ENCODE measurements at places on chromosomes 13 and 19. TPM values are rescaled to one million over a fixed set of nuclear protein-coding genes. Genes with fewer than 3 reads are reported as not detected.

TMC4 gene
- total RNA-seq, result not detected

GPR12 gene
- not detected for total RNA-seq

GRCh38 chr19:53422551-53422950, 9.2 kb upstream of the ZNF761 start:
- DNase-seq, result no peak

GRCh38 chr13:24982333-24982999, 113.5 kb upstream of the PABPC3 start:
- DNase-seq, result no peak

- no peak for DNase-seq
These were observed 48.8 kb upstream of the INTS6 start for GRCh38 chr13:51501592-51502152.

- no peak for DNase-seq
These were observed 6.6 kb upstream of the RFX2 start for GRCh38 chr19:6116749-6117430.

- DNase-seq, result peak; percentile 81
These were observed at the start of the genes PRDX2 and THSD8 for GRCh38 chr19:12801466-12802266. Gene PRDX2, minus strand, starts transcription at chr19:12801800. Its CDS starts 539 bp downstream, at chr19:12801261. Gene THSD8, plus strand, starts transcription at chr19:12802069. Its CDS starts 3 bp downstream, at chr19:12802072.

DNA sequence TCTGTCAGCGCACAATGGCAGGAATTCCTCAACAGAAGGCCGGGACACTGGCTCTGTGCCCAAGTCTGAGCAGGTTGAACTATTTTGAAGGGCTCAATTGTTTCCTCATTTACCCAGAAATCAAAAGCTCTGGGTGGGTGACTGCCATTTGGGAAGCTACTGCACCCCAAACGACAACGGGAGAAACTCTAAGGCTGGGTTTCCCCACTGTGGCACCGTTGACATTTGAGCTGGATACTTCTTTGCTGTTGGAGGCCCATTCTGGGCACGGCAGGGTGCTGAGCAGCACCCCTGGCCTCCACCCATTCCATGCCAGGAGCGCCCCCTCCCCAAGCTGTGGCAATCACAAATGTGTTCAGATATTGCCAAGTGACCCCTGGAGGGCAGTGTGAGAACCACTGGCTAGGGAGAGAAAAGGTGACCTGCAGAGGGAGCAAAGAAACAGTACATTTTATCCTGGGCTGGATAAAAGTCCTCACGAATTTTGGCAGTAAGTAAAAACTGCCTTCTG, 62.5 kb downstream of the RFX2 start:
- no peak for DNase-seq

- no peak for DNase-seq
These were observed 202.3 kb downstream of the ABCC4 start for GRCh38 chr13:95098916-95099315.

- DNase-seq, result peak; percentile 76
These were observed 83.0 kb upstream of the TM9SF2 start for GRCh38 chr13:99418103-99418842.

DNA sequence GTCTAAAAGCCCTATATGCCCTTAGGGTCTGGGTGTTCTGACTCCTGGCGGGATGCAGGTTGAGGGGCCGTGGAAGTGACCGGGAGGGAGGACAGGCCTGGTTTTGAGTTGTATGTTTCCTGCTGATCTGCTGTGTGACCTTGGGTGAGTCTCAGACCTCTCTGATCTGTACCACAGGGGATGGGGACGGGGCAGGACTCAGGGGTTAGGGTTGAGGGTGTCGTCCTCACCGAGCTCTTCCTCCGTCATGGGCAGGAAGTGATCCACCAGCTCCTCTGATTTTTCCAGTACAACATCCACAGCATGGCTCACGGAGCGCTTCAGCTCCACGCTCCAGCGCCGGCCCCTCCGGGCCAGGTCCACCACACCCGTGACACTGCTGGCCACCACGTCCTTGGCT, 6.2 kb downstream of the PLIN5 start:
- DNase-seq, result no peak

GRCh38 chr13:21670006-21670882, 629 bp upstream of the FGF9 start:
- DNase-seq, result peak; percentile 72
